NCI-H2227 treated with DMSO at 0.1 percent for 48 hours (cell line): ENCODE measurements at places on chromosomes 6 and 20.
A peak's percentile ranks its signal among the peaks of the same experiment; 100 is the strongest.

DNA sequence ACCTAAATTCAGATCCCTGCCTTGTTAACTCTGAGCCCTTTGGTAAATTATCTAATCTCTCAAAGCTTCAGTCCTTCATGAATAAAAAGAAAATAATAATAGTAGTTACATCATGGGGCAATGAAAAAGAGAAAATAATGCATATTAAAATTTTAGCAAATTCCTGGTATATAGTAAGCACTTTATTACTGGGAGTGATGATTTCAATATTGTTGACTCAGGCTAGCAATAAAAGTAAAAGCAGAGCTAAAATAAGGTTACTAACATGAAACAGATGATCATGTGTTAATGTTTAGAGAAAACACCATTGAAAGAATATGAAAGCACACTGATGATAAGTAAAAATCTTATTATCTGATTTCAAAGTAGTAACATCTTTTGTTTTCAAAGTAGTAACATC, 13.6 kb downstream of the GINS1 start:
- DNase-seq, result no peak

GRCh38 chr20:49809803-49810359, 2.7 kb upstream of the SLC9A8 start:
- no peak for DNase-seq

GRCh38 chr6:113381959-113382358, 475.2 kb upstream of the MARCKS start:
- DNase-seq, result no peak

GRCh38 chr6:20660534-20660933, 126.3 kb downstream of the CDKAL1 start:
- DNase-seq, result no peak

- peak; percentile 56 for DNase-seq
Observed at GRCh38 chr6:111888928-111889695, 15.9 kb upstream of the FYN start.

GRCh38 chr6:4774715-4775493, 1.3 kb upstream of the CDYL start:
- peak; percentile 49 for DNase-seq

DNA sequence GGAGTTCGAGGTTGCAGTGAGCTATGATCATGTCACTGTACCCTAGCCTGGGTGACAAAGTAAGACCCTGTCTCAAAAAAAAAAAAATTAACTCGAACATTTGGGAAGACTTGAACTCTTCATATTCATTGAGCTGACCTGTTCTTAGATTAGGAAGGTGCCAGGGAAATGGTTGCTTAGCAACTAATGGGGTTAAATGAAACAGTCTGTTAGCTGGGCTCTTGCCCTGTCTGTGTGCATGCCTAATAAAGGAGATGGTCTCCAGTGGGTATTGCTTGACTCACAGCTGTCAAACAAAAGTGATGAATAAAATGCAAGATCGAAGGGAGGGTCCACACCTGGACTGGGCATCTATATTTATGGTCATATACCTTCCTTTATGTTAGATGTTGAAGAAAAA, 101.8 kb downstream of the KLHL32 start:
- DNase-seq, result no peak

DNA sequence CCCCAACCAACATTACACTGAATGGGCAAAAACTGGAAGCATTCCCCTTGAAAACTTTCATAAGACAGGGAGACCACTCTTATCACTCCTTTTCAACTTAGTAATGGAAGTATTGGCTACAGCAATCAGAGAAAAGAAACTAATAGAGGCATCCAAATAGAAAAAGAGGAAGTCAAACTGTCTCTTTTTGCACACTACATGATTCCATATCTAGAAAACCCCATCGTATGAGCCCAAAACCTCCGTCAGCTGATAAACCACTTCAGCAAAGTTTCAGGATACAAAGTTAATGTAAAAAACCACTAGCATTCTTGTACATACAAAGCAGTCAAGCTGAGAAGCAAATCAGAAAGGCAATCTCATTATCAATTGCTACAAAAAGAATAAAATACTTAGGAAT, 580.4 kb upstream of the PTCHD4 start:
- no peak for DNase-seq

DNA sequence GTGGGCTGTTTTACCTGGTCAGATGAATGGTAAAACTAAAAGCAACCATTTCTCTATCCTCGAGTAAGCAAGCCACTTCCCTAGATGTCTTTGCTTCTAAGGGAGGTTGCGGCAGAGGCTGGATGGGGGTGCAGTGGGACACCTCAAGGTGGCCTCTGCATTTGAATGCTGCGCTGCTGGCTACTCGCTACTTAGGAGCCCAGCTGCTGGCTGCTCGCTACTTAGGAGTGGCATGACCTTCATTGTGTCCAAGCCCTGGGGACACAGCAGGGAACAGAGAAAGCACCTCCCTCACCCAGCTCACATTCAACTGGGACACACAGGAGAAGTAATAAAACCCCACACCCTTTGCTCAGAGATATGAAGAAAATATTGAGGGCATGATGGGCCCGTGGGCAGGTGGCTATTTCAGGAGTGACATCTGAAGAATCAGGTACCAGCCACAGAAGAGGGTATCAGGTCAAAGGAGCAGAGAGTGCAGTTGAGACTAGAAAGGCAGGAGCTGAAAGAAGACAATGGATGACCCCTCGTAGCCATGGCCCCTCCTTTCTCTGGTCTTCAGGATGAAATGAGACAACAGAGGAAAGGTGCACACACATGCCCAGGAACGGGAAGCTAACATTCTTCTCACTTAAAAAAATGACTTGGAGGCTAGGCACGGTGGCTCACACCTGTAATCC, 149.4 kb downstream of the ZMYND8 start:
- DNase-seq, result no peak

- no peak for DNase-seq
Observed at GRCh38 chr20:50130356-50130723, 17.4 kb upstream of the UBE2V1 start.

DNA sequence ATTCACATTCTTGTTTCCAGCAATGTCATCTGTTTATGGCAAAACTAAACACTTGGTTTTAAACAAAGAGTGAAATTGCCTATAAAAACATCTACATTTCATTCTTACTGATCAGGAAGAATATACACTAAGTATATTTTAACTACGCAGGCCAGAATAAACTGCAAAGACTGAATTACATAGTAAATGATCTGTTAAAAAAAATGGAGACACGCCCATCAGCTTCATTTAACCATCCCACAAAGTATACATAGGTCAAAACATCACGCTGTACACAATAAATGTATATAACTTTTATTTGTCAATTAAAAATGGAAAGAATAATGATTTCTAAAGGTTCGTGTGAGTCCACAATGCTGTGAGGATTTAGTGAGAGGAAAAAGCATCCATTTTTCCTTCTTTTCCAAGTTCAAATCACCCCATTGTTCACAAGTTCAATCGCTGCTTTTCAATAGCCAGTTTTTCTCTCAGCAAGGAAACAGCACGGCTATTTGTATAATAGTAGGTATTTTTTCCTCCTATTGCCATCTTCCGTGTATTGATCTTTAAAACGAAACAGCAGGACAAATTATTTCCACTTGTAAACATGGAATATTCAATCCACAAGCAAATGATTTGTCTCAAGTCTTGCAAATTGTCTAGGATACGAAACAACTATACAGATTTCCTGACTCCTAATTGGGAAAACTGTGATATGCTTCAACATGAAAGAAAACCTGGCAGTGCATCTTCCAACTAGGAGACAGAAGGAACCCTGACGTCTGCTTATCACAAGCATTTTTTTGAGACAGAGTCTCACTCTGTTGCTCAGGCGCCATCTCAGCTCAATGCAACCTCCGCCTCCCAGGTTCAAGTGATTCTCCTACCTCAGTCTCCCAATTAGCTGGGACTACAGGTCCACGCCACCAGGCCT, 10.6 kb downstream of the SFT2D1 start:
- no peak for DNase-seq

- DNase-seq, result no peak
Observed at GRCh38 chr20:37984018-37984785, 49.1 kb downstream of the TTI1 start.

GRCh38 chr6:47752801-47753200, 29.0 kb upstream of the OPN5 start:
- no peak for DNase-seq

GRCh38 chr6:37173493-37174195, 3.7 kb downstream of the PIM1 start:
- no peak for DNase-seq

DNA sequence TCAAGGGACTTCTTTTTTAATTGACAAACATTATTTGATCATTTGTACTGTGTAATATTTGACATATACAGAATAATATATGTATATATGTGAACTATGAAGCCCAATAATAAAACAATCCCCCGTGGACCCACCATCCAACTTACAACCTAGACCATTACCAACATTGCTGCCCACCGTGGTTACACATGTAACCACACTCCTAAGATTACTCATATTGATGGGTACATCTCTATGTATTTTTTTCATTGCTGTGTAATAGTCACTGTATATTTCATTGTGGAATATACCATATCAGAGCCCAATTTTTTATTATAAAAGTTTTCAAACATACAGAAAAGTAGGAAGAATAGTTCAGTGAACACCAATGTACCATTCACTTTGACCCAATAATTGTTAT, 94.3 kb downstream of the RTN4IP1 start:
- DNase-seq, result no peak

GRCh38 chr6:50845499-50846143, 26.9 kb downstream of the TFAP2B start:
- no peak for DNase-seq

DNA sequence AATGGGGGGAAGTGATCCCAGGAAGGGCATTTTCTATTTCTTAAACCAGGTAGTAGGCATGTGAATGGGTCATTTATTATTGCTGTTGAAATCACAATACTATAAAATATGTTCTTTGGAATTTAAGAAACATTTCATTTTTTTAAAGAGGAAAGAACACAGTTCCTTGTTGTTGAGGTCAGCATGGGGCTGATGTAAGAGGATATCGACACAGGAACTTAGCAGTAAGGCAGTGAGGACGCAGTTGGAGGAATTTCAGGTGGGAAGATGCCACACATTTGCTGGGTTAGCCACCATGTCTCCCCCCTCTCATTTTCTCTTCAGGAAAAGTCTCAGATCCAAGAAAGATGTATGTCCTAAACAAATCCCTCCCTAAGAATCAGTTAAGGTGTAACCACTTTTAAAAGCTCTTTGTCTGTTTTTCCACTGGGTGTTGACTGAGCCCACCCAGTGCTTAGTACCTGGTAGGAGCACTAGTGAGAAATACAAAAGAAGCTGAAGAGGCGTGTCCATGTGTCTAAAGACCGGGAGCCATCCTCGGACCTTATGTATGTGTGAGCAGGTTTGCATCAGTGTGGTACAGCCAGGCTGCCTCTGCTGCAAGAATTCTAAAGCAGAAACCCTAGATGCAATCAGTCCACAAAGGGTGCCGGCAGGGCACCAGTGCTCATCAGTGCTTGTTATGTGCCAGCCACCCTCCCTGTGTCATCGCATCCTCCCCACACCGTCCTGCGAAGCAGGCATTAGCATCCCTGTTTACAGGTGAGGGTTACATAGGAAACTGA, 98.9 kb downstream of the TCP11 start:
- no peak for DNase-seq

- DNase-seq, result no peak
Observed at GRCh38 chr6:4021854-4022695, 56.9 kb downstream of the FAM217A start.

- DNase-seq, result peak; percentile 96
Observed at GRCh38 chr20:63653041-63653973, at the start of gene STMN3. Gene STMN3, minus strand, starts transcription at chr20:63653424. Its CDS starts 79 bp downstream, at chr20:63653345.

GRCh38 chr6:41678511-41679084, 40.3 kb downstream of the MDFI start:
- DNase-seq, result no peak

DNA sequence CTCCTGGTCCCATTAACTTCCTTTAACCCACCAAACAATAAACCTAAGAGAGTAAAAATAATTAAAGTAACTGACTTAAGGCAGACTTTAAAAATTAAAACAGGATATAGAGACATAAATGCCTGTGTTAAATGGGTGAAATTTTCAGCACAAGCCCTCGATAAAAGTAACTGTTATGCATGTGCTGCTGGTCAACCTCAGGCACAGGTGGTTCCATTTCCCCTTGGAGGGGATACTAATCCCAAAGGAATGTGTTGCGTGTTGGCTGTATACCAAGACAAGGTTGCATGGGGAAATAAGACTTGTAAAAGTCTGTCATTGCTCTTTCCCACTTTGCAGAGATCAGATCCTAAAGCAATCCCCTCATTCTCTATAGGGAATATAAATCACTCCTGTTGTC, 25.8 kb downstream of the HLA-A start:
- no peak for DNase-seq

GRCh38 chr6:35402856-35403191, 49.3 kb upstream of the FANCE start:
- DNase-seq, result no peak

DNA sequence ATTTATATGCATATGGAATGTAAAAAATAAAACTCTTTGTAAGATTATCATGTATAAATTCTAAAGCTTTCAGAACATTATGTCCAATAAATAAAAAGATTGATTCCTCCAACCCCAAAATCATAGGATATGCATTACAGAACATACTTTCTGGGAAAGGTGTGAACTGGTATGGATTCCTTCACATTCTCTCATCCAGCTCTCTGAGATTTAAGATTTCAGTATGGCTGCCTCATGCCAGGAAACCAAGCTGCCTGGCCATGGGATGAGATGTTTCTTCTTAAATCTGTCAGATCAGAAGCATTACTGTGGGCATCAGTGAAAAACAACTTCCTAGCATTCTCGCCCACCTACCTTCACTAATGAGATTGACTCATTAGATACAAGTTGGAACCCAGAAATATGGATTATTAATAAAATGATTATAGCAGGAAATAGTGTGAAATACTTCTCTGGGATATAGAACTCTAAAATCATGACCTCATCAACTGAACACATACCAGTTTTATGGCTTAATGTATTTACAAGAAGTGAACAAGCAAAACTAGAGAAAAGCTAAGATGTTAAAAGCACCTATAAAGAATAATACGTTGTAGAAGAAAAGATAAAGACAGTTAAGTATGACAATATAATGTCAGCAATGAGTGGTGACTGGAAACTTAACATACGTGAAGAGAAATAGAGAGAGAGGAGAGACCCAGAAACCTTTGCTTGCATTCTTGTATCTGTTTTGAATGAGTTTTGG, 171.6 kb upstream of the PHACTR1 start:
- DNase-seq, result no peak

- DNase-seq, result no peak
Observed at GRCh38 chr20:61480158-61480825, 228.2 kb downstream of the CDH4 start.

DNA sequence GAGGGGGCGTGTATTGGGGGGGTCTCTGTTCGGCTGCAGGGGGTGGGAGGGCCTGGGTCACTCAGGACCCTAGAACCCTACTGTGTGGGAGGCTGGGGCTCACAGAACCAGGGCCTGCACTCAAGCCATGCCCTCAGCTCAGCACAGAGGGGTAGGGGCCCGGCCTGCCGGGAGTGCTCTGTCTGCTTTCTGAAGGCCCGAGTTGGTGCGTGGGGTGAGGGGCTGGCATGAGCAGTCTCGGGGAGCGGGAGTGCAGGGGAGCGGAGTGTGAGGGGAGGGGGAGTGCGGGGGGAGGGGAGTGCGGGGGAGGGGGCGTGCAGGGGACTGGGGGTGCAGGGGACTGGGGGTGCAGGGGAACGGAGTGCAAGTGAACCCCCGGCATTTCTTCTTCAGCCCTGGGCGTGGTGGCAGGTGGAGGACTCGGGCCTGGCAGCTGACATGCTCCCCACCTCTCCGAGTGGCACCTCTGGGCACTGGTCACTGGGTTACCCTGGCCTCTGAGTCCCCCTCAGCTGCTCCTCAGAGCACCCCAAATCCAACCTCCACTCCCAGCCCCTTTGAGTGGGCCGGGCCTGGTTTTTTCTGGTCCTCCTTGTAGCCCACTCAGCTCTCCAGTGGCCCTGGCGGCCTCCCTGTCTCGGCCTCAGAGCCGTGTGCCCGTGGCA, 1.0 kb downstream of the COL20A1 start:
- no peak for DNase-seq

GRCh38 chr20:50314678-50315335, 124.2 kb downstream of the CEBPB start:
- DNase-seq, result no peak
